Anterior cingulate cortex (tissue), 58 donors: ENCODE measurements at places on chromosomes 6 and 20.

DNA sequence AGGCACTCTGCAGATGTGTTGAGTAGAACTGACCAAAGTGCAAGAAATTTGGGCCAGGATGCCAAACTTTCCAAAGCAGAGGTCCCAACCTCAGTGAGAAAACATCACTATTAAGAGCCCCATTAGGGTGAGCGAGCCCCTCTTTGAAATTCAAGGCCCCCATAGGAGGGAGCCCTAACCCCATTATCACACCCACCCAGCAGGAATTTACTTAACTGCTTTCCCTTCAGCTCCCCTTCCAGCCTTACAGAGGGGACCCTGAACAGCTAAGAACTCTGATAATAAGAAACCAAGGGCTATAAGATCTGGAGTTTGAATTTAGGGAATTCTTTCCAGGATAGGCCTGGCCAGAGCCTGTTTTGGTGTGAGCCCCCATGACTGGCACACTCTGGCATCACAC, 130.6 kb downstream of the NFATC2 start:
- DNase-seq = no peak

GRCh38 chr6:21325201-21325856, 268.2 kb upstream of the SOX4 start:
- no peak for DNase-seq

DNA sequence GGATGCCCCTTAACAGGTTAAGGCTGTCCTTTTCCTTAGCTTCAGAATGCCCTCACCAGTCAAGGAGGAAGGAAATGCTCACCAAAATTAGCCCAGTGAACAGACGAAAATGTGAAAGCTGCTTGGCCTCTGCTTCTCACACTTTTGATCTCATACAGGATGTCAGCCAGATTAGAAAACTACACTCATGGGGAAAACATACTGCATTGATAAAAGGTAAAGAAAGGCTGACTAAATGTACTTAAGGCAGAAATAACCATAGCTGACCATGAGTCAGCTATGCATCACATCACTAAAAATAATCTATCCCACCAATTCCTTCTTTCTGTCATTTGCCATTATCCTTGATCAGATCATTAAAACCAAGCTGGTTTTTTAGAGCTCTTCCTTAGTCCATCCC, 198.4 kb upstream of the TENT5A start:
- DNase-seq = no peak

DNA sequence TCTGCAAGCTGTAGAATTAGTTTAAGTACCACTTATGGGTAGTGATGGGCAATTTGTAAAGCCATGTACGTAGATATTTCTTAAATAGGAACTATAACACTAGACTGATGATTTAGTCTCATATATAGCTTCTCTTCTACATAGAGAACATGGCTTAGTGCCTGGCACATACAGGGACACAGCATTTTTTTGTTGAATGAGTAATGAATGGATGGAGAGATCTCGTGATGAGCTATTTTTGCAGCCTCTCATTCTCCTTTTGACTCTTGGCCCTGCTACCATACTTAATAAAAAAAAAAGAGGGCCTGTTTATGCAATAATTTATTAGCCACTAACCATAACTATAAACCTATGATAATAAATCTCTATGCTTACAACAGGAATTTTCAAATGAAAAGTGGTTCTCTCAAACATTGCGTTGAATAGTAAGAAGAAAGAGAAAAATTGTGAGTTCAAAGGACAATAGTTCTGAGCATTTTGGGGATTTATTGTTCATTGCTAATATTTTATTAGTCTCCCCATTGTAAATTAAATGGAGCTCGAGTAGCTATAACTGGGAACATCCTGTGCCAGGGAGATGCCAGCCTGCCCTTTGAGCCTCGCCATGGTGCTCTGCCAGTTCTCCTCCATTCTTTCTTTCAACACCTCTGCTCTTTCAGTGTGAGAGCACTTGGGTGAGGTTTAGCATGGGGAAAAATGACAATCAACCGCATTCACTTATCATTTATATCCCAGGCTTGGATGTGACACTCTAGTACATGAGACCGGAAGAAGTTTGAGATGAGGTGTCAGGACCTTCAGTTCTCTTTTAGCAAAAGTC, 14.7 kb upstream of the RCAN2 start:
- DNase-seq = no peak

- no peak for DNase-seq
Observed at GRCh38 chr6:142867355-142867801, 77.6 kb downstream of the HIVEP2 start.

DNA sequence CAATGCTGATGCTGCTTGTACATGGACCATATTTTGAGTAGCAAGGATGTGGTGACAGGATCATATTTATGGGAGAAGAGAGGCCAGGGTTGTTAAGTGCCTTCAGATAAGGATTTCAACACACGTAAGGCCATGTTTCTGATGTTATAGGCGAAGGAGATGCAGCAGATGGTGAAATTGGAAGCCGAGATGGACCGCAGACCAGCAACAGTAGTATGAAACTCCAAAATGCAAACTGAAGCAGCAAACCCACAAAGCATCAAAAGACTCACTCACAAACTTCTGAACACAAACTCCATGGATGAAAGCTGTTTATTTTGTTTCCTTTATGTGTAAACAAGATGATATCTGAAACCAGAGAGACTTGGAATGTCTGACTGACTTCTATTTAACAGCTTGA, 35.6 kb upstream of the LAMP5 start:
- DNase-seq = no peak

- DNase-seq = no peak
Observed at GRCh38 chr6:135955099-135955498, 103.6 kb downstream of the PDE7B start.

DNA sequence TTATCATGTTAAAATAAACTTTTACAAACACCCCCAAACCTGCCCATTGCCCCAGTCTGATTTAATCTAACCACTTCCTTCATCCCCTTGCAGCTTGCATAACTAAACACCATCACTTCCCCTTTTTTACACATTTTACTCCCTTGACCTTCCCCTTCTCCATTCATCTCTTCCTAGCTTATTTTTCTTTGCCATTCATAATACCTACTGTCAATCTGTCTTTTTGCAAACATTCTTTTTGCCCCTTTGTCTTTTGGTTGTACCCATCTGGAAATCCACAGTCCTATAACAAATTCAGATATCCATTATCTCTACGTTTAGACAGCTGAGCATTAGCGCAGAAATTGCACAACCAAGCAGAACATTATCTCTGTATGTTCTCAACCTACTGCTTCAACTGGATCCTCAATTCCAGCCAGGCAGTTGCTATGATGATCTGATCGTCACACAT, 51.2 kb downstream of the C6orf52 start:
- DNase-seq = no peak

DNA sequence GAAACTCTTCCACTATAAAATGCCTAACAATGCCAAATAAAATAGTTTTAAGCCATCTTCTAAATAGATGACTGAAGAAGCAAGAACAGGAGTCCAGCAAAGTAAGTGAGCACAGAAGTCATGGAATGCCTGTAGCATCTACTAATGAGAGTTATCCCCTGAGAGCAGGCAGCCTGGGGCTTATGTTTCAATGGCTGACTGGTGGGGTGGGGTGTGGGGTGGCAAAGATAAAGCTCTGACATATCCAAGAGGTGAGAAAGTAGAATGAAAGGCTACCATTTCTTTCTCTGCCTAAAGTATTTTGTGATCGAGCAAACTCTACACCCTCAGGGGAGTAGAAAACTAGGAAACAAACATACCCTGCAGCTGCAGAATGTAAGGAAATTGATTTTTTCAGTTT, 348.8 kb downstream of the TFAP2B start:
- DNase-seq = no peak

GRCh38 chr6:74568861-74569260, 637.0 kb downstream of the COL12A1 start:
- DNase-seq = no peak

GRCh38 chr20:2626853-2627541, 25.4 kb upstream of the NOP56 start:
- no peak for DNase-seq

GRCh38 chr20:50559149-50559548, 49.0 kb downstream of the PTPN1 start:
- no peak for DNase-seq

DNA sequence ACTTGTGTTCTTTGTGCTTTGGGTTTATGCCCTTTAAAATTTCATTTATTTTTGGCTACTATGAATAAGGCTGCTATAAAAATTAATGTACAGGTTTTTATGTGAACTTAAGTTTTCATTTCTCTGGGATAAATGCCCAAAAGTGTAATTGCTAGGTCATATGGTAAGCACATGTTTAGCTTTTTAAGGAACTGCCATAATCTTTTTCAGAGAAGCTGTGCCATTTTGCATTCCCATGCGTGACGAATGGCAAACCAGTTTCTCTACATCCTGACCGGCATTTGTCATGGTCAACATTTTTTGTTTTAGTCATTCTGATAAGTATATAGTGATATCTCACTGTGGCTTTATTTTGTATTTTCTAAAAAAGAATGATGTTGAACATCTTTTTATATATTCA, 236.0 kb upstream of the SGK1 start:
- no peak for DNase-seq

- no peak for DNase-seq
Observed at GRCh38 chr6:110822249-110822648, 7.0 kb upstream of the CDK19 start.

- no peak for DNase-seq
Observed at GRCh38 chr6:134211297-134211696, 106.6 kb downstream of the SGK1 start.

GRCh38 chr6:20309186-20309585, 92.5 kb upstream of the E2F3 start:
- DNase-seq = no peak

GRCh38 chr6:161568885-161569456, 295.1 kb upstream of the AGPAT4 start:
- no peak for DNase-seq

GRCh38 chr6:110322151-110322873, 35.8 kb downstream of the METTL24 start:
- no peak for DNase-seq

- no peak for DNase-seq
Observed at GRCh38 chr6:20370393-20370792, 31.3 kb upstream of the E2F3 start.

GRCh38 chr6:56802584-56802983, 152.3 kb upstream of the BEND6 start:
- DNase-seq = no peak

GRCh38 chr6:53706525-53706924, 41.0 kb upstream of the KLHL31 start:
- no peak for DNase-seq

- DNase-seq = no peak
Observed at GRCh38 chr20:36482044-36482473, 59.3 kb upstream of the MYL9 start.

DNA sequence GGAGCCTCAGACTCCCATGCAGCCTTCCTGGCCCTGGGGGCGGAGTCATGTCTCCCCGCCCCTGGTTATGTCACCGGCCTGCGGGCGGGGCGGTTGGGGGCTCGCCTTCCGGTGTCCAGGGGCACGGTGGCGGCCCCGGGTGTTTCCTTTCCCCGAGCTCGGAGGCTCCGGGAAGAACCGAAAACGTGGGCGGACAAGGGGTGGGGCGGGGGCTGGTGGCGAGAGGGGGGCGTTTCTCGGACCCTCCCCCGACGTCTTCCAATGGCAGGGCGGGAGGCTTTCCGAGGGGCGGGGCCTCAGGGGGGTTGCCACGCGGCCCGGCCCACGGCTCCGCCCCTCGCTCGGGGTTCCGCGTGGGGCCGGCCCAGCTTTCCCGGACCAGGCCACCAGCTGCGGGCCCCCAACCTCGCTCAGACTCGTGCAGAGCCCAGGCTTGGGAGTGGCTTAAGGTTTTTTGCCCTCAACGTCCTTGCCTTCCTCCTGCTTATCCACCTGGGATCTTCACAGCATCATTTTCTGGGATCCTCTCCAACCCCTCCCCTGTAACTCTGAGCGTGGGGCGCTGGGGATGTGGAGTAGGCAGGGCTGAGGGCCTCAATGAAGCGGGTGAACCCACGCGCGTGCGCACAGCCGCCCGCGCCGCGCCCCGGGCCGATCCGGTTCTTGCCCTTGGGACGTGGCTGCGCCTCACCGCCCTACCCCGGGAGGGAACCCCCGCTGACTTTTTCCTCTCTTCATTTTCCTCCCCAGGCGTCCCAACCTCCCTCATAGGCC, 2.1 kb upstream of the NRN1 start:
- DNase-seq = no peak

DNA sequence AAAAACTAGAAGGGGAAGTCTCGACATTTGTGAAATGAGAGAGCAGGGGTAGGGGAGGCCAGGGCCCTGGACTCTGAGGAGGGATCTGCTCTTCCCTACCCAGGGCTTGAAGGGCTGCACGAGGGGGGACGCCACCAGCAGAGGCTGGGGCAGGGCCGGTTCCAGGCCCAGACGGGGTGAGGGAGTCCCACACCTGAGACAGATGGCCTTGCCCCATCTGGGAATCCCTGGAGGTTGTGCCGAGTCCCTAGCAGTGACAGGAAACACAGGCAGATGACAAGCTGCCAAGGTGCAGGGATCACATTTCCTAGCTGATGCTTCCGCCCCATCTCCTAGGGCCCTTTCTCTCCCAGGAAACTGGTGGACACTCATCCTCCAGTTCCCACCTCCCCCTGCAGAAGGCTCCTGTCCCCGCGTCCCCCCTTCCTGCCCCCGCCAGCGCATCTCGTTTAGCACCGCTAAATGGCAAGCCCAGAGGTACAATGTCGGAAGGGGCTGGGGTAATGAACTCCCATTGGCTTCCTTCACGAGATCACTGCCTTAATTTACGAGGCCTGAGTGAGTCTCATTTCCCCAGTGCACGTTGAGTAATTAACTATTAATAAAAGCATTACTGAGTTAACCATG, 35.2 kb upstream of the CDH22 start:
- no peak for DNase-seq

DNA sequence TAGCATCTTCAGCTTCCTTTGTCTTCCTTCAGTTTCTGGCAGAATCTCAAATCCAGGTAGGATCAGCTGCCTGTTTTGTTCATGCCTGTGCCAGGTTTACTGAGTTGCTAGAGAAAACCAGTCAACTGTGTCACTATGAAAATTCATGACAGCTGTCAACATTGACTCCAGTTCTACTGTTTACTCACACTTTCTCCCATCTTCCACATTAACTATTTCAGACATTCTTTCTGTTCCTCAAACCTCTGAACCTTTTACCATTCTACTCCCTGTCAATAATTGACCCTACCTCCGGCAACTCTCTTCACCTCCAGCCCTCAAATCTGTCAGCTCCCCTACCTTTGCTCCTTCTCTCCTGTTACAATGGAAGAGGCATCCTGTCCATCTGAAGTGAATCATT, 8.5 kb downstream of the ENPP4 start:
- no peak for DNase-seq

- no peak for DNase-seq
Observed at GRCh38 chr20:38523697-38524096, 51.1 kb downstream of the RALGAPB start.
